ENCODE measurements at places on chromosomes 6 and 20.

GRCh38 chr6:36386495-36387439 is 702 bp downstream of the ETV7 start:
- no peak for DNase-seq

GRCh38 chr6:130858054-130858453 is 30.8 kb downstream of the SMLR1 start:
- no peak for DNase-seq

- no peak for DNase-seq
Observed at GRCh38 chr20:25532971-25533391, 52.4 kb downstream of the NINL start.

DNA sequence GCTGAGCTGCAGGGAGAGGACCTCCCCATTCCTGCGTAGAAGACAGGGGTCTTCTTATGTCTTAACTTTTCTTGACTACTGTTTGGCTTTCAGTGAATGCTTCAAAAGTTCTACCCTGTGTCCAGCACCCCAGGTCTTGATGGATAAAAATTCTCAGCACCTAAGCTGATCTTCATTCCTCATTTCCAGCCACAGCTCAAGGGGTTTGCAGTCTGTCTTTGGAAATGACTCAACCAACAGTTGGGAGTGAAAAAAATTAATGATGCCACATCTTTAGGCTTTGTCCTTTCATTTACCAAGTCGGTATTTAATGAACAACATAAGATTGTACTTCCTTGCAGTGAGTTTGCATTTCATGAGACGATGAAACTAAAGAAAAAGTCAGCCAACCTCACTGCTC is 40.3 kb downstream of the PRDM1 start:
- no peak for DNase-seq

DNA sequence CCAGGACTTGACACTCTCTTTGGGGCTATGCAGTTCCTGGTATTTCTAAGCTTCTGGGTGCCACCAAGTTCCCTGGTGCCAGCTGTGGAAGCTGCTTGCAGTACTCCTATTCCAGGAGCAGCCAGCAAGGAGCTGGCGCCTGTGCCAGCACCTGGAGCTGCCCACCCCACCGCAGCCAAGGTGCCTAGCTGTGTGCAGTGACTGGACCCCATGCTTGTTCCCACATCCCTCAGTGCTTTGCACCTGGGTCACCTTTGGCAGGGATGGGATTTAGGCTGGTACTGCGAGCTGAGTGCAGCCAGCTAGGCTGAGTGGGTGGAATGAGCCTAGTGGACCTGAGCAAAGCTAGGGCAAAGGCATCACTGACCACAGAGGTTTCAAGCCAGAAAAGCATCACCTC is 1674.9 kb downstream of the HACE1 start:
- DNase-seq = no peak

GRCh38 chr20:41670631-41671030 is 52.5 kb upstream of the CHD6 start:
- DNase-seq = no peak

GRCh38 chr6:19322691-19323485 is 514.3 kb upstream of the ID4 start:
- DNase-seq = no peak

- no peak for DNase-seq
Observed at GRCh38 chr6:113683968-113684367, 173.2 kb upstream of the MARCKS start.

- no peak for DNase-seq
Observed at GRCh38 chr20:4844751-4845465, 123.2 kb downstream of the PRND start.

GRCh38 chr6:5785249-5785648 is 221.5 kb downstream of the NRN1 start:
- DNase-seq = no peak

DNA sequence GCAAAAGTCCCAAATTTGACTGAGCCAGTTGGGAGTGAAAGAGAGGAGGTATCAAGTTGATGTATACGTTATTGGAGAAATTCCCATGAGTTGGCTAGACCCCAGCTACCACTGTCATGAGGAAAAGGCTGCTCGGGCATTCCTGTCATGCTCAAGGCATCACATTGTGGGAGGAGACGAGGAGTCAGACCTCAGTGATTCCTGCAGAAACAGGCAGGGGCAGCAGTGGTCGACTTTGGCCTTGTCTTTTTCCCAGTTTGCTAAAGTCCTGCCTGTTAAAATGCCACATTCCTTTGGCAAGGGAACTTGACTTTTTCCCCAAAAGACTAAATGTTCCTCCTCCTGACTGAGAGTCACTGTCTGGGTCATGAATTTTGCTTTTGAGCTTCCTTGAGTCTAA is 295.5 kb upstream of the HS3ST5 start:
- DNase-seq = no peak

GRCh38 chr6:149311766-149312165 is 5.7 kb upstream of the TAB2 start:
- DNase-seq = no peak

GRCh38 chr20:44610313-44610962 is 28.1 kb downstream of the PKIG start:
- DNase-seq = no peak

GRCh38 chr6:2385471-2385983 is 140.1 kb upstream of the GMDS start:
- DNase-seq = no peak

- no peak for DNase-seq
Observed at GRCh38 chr6:21050935-21051334, 516.7 kb downstream of the CDKAL1 start.

DNA sequence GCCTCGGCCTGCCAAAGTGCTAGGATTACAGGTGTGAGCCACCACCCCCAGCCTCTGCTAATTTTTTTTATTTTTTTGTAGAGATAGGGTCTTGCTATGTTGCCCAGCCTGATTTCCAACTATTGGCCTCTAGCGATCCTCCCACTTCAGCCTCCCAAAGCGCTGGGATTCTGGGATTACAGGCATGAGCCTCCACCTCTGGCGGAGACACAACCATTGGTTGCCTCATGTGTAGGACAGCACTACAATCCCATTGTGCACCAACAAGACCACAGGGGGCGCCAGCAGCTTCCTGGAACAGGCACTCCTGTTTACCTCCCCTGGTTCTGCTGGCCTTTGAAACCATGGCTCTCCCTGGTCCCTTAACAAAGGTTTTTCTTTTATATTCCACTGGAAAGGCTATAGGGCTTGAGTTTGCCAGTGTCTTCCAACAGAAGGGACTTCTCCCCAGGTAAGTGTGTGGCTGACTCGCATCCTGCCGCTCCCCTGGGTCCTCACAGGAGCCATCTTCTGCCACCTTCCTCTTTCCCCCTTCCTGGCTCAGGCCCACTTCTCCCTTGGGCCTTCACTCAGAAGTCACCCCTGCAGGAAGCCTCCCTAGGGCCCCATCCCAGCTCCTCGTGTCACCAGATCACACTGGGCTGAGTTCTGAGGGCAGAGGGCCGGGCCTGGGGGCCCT is 39.2 kb upstream of the TLDC2 start:
- peak; percentile 21 for DNase-seq

DNA sequence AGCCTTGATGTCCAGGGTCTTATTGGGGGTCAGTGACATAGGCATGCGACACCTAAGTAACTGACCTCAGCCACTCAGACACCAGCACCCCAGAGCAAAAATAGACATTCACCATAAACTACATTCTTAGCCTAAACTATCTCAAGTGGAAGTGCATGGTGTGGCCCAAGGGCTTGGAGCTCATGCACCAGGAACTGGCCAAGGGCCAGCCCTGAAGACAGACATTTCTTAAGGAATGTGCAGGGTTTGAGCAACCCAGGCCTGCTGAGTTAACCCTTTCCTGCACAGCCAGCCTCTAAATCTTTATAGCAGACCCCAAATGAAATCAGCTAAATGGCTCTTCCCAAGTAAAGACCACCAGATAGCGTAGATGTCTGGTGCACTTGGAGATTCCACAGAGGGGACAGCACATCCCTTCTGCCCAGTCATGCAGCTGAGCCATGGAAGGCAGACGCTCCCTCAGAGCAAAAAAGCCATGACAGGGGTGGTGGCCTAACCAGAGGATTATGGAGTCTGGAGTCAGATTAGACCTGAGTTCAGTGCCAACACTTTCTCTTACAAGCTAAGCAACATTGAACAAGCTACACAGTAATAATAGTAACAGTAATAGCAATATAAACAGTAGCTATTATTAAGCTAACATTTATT is 222.6 kb downstream of the ZMYND8 start:
- DNase-seq = no peak

DNA sequence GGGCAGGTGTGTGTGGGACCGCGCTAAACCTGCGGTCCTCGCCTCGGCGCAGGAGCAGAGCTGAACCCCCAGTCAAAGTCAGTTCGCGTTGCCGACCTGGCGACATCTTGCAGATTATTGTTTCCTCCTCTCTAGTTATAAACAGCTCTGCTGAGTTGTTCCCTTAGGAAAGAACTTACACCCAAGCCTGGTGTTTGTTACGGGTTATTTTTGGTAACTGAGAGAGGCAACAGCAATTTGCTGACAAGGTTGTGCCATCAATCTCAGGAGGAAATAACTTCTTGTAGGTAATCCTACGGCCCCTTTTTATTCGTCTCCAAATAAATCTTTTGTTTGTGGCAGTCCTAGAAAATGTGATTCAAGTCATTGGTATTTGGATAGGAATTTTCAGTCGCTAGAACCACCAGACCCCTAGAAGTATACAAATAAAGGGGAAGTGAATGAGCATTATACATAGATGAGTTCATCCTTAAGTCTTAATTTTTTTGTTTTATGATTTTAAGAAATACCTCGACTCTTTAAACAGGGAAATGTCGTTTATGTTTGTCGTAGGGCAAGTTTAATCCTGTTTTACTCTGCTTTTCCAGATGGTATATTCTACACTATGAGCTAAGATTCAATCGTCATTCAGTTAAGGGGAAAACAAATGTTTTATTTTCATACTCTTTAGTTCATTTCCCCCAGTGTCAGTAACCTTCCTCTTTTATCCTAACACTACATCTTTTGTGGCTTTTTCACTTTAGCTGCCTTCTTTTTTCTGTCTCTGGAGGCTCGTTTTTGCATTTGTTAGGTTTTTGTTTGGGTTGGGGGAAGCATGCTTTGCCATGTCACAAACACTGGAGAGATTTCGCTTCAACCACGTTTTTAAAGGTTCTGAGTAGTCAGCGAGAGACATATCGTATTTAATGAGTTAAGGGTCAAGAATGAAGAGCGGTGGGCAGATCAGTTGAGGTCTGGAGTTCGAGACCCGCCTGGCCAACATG is 1.2 kb downstream of the PM20D2 start:
- DNase-seq = no peak

- no peak for DNase-seq
Observed at GRCh38 chr6:135195522-135195921, 14.4 kb downstream of the MYB start.

- DNase-seq = no peak
Observed at GRCh38 chr6:41502566-41502916, 43.6 kb upstream of the FOXP4 start.

DNA sequence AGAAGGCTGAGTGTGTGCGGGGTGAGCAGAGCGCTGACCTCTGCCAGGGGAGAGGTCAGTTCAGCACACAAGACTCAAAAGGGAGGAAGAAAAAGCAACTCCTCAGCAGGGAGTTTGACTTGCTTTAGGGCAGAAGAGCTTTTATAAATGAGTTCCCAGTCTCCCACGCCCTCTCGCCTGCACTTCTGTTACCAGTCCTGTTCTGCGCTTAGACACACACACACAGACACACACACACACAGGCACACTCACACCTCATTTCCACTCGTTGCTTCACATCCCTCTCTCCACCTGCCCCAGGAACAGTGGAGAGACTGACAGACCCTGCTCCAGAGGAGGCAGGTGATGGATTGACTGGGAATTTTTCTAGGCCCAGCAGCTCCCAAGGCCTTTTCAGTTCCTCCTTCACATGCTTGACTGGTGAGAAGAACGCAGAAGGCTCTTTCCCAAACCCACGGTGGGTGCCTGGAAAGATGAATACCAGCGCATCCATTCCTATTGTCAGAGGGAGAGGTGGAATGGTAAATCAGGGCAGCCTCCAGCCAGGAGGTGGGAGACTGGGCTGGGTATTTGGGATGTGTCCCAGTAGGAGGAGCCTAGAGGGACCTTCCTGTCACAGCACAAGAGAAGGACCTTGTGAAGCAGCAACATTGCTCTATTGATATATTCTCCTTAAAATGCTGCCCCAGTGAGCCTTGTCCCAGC is 43.7 kb downstream of the JAG1 start:
- DNase-seq = no peak

- DNase-seq = no peak
Observed at GRCh38 chr6:140494321-140495108, 1120.1 kb upstream of the CITED2 start.

DNA sequence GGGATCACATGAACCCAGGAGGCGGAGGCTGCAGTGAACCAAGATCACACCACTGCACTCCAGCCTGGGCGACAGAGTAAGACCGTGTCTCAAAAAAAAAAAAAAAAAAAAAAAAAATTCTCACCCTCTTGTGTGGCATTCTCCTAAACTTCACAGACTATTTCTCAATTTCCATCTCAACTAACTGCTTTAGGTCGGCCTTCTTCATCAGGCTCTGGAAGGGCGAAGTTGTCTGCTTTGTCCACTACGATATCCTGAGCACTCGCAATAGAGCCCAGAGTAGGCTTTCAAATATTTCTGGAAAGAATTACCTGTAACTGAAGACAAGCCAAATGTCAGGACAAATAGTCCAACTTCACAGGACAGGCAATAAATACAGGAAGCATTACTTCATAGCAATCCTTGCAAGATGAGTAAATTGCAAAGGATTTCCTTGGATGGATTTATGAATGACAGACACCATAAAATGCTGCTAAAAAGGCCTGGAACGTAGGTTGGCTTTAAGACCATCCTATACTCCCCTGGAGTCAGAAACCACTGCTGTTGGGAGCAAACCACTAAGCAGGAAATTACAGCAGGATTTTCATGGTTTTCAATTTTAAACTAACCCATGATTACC is 116.3 kb upstream of the SLC2A12 start:
- DNase-seq = no peak
